Activated naive CD4-positive, alpha-beta T cell treated with anti-CD3 and anti-CD28 coated beads, Interleukin-2, amount 50 U/mL, for 16 hours (primary cell): ENCODE measurements at places on chromosomes 5 and 9.

- no peak for DNase-seq
Observed at GRCh38 chr5:76874088-76874581, 24.3 kb downstream of the S100Z start.

DNA sequence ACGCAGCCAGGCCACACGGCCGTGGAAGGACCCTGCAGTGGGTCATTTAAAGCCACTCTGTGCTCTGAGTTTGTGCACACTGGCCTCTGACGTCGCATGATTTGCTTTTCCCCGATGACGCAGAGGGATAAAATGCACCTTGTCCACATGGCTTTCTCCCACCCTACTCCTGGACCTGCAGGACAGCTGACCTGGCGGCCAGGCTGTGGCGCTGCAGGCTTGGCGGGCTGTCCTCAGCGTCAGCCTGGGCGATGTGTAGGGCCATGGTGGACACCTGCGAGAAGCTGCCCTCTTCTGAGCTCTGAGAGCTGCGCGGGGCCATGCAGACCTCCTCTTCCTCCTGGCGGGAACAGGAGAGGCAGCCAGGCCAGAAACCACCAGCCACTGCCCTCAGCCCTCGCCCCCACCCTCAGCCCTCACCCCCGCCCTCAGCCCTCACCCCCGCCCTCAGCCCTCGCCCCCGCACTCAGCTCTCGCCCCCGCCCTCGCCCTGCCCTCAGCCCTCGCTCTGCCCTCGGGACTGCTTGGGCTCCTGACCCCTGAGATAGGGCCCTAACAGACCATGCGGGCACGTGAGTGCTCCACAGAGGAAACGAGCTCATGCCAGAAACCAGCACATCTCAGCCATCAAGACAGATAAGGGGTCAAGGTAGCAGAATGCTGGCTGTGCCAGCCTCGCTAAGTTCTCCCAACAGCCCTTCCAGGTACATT lies 20.0 kb upstream of the SCGB3A1 start:
- DNase-seq = no peak

GRCh38 chr5:141814064-141814964 lies 63.9 kb downstream of the PCDH1 start:
- DNase-seq = peak; percentile 22

- DNase-seq = no peak
Observed at GRCh38 chr5:346229-346935, 24.9 kb downstream of the AHRR start.

DNA sequence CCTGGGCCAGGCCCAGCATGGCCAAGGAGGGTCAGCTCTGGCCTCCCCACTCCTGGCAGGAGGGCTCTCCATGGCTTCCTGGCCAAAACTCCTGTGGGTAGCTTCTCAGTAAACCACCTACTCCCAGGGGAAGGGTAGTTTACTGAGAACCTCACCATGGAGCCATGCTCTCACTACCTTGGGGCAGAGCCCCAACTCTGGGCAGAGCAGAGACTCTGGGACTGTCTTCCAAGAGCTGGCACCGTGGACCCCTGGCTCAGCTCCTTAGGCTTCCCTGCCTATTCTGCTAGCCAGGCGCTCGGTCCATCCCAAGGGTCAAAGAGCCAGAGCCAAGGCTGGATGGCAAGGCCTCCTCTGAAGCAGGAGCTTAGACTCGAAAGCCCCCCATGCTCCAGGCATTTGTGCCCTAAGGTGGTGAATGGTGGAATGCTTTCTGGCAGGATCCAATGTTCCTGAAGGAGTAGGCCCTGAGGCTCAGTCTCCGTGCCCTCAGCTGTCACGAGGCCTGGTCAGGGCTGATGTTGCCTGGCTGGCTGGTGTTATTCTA lies 19.6 kb downstream of the TCF7 start:
- DNase-seq = no peak

- DNase-seq = no peak
Observed at GRCh38 chr9:128523199-128523925, 18.8 kb downstream of the GLE1 start.

DNA sequence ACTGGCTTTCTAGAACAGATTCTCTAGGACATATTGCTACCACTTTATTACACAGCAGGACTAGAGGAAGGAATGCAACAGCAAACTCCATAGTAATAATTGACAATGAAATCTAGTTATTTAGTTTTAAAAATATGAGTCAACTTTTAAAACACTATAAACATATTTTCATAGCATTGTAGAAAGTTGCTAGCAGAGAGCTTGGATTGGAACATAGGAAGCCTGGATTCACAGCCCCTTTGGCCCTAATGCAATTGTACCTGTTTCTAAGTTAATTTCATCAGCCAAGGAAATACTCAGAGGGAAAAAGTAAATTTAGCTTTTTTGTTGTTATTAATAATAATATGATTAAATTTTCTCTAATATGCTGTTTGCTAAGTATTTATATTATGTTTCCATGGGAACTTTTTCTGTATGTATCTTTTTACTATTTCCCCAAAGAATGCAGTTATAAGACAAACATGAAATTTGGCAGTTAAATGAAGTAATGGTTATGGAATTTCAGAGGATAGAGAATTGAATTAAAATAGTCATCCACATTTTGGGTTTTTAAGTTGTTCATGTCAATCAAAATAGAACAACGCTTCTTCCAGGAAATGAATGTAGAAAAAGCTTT lies 45.6 kb downstream of the VCAN start:
- no peak for DNase-seq

GRCh38 chr5:56328753-56329560 lies 95.8 kb upstream of the ANKRD55 start:
- peak; percentile 58 for DNase-seq

- no peak for DNase-seq
Observed at GRCh38 chr5:152072091-152072490, 147.4 kb upstream of the GLRA1 start.

DNA sequence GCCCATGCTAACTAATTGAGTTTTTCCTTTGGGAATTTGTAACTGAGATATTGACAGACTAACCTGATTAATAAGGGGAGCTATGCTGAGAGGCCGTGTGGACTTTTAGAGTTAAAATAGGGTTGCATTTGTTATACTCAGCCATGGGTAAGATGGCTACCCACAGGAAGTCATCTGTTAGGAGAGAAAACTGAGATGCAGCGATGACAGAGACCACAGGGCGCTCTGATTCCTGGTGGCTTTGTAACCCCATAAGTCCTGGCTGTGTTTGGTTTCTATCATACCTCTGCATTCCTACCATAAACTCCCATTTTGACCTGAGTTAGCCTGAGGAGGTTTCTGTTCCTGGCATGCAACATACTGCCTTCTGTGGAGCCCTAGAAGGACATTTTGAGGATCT lies 19.5 kb upstream of the PANK3 start:
- no peak for DNase-seq

DNA sequence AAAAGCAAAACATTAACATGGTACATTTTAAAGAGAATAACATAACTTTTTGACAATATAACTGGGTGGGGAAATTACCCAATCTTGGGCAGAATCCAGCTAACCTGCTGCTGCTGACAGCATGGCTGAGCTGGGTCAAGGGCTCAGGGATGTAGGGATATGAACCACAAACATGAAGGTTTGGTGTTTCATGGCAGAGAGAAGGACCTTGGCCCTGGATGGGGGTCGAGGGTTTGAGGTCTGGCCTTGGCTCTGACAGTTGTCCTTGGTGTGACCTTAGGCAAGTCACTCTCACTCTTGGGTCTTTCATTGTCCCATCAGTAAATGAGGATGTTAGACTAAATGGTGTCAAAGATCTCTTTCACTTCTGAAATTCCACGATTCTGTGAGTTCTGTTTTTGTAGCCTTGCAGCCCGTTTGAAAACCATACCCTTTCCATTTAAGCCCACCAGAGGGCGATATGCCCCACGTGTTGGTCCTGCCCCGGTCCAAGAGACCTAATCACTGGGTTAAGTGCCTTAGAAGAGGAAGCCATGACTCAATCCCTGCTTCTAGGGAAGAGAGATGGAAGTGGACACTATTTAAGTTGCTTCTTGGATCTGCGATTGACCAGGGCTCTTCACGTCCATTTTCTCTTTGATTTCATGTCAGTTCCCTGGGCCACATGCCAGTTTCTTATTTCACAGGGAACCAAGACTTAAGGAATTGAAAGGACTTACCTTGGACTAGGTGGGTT lies 56.8 kb upstream of the TEX48 start:
- DNase-seq = peak; percentile 66

- no peak for DNase-seq
Observed at GRCh38 chr5:88594441-88594840, 288.5 kb downstream of the MEF2C start.

GRCh38 chr9:125276771-125277170 lies 15.1 kb downstream of the GAPVD1 start:
- no peak for DNase-seq

GRCh38 chr5:2148312-2149194 lies 265.8 kb upstream of the IRX4 start:
- DNase-seq = no peak

GRCh38 chr9:72574156-72574810 lies 52.9 kb downstream of the TMC1 start:
- DNase-seq = no peak

DNA sequence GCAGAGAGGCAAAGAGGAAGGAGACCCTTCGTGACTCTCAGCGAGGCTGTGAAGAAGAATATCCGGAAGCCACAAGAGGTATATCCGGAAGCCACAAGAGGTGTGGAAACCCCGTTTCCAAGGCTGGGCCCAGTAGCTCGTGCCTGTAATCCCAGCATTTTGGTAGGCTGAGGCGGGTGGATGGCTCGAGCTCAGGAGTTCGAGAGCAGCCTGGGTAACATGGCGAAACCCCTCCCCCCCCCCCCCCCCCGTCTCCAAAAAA lies 612 bp upstream of the BBLN start:
- peak; percentile 41 for DNase-seq

DNA sequence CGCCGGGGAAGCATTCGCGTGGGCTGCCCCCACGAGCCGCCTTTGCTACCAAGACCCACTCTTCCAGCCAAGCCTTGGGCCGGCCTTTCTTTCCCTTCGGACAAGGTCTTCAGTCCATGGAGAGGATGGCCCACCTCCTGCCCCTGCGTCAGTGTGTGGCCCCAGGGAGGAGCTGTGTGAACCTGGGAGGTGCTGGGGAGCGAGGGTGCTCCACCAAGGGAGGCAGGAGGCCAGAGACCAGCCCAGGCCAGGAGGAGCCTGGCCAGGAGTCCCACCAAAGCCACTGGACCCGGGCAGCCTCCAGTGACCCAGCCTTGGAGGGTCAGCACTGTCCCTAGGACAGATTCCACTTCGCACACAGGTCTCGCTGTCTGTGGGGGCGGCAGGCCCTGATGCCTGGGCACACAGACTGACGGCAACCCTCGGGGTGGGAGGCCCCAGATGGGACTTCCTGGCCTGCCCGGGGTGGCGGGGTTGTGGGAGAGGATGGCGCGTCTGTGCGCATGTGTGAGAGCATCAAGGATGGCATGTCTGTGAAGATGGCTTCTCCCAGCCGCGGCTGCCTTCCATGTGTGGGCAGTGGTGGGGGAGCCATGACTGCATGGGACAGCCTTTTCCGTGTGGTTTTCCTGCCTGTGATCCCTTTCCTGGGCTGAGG lies 113.3 kb upstream of the LPCAT1 start:
- DNase-seq = no peak

- DNase-seq = no peak
Observed at GRCh38 chr5:77011498-77011897, 18.7 kb upstream of the AGGF1 start.

GRCh38 chr5:72013766-72014624 lies 93.3 kb upstream of the MAP1B start:
- DNase-seq = no peak

DNA sequence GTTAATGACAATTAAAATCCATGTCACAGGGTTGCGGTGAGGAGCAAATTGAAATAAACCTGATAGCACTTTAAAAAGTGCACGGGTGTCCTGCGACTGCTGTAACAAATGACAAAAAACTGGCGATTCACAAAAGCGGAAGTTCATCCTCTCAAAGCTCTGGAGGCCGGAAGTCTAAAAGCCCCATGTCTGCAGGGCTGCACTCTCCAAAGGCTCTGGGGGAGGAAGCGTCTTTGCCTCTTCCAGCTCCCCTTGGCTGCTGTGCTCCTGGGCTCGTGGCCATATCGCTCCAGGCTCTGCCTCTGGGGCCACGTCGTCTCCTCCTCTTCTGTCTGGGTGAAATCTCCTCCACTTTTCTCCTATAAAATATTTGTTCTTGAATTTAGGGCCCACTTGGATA lies 273.9 kb upstream of the IRX2 start:
- no peak for DNase-seq

DNA sequence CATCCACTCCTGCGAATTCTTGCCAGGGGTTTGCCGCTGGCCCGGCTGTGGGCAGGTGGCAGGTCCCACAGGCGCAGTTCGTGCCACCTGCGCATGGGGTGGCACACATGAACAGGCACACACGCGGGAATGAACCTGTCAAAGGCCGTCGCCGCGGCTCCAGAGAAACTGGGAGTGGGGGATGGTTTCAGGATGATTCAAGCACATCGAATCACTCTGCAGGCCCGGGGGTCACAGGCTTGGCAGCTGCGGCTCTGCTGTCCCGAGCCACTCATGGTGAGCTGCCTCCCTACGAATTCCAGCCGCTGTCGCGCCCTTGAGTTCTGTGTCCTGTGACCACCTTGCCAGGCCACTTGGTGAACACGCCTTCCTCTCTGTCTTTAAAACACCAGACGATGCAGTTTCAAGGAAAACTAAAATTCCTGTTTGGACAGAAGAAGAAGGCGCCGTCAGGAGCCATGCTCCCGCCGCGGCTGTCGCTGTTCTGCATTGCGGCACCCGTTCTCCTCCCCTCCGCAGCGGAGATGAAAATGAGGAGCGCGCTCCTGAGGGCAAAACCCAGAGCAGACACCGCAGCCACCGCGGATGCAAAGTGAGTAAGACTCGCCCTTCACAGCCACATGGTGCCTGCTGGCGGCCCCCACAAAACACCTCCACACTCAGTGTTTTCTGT lies 15.4 kb upstream of the EXOC3 start:
- DNase-seq = no peak

DNA sequence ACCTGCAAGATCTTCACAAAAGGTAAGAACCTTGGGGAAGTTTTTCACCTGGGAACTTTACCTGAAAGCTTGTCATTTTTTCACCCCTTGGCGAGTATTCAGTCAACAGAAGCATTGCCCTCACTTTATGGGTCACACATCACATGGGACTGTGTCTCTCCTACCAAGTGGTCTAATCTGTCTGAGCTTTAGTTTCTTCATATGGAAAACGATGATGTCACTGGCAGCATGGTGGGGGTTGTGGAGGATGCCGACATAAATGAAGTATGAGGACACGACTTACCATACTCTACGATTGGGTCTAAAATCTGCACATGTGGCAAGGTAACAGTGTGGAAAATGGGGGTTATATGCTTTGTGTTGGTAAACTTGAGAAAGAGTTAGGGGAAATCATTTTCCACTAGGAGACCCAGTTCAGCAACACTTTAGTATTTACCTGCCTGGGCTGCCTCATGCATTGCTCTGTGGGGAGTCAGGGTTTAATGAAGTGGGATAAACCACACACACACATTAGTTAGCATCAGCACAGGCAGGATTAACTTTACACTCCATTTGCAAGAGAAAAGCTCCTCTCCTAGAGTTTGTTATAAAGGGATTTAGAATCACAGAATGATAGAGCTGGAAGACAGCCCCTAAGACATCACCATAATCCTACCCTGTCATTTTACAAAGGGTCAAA lies 19.8 kb upstream of the PAX5 start:
- no peak for DNase-seq

DNA sequence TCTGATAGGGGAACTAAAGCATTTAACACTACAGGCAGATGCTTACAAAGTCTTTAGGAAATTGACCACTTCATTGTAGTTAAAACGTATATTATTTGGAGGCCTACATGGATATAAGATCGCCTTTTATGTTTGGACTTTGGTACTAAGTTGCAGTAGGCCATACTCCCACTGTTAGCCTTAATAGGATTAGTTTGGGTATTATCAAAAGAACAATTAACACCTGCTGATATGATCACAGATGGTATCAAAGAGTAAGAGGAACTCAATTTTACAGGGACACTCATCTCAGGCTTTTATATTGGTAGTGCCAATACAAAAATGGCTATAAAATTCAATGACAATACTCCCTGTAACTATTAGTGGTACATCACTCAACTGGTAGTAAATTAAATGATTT lies 1183.0 kb downstream of the MAT2B start:
- no peak for DNase-seq
